ENCODE measurements at places on chromosomes 12 and 14. TPM values are rescaled to one million over a fixed set of nuclear protein-coding genes. Genes with fewer than 3 reads are reported as not detected.

DNA sequence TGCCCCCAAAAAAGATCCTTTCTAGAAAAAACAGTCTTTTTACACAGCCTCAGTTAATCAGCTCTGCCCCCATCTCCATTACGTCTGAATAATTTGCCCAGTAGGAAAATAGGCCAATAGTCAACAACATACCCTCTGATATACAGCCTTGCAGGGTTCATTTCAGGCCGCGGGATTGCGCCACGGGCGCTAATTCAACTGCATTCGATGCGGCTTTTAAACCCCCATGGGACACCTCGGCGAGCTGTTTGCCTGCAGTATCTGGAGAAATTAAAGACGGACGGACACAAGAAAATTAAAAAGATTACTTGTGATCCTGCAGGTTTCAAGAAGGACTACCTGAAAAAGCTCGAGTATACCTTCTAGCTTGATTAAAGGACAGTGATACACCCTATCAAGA, 36.1 kb downstream of the ERP29 start:
- DNase-seq: no peak

- DNase-seq: no peak
Observed at GRCh38 chr12:49887091-49887490, 16.6 kb downstream of the FAIM2 start.

- no peak for DNase-seq
Observed at GRCh38 chr14:99380402-99380801, 100.3 kb downstream of the SETD3 start.

GRCh38 chr12:101740980-101741379, 1.7 kb upstream of the SYCP3 start:
- no peak for DNase-seq

DNA sequence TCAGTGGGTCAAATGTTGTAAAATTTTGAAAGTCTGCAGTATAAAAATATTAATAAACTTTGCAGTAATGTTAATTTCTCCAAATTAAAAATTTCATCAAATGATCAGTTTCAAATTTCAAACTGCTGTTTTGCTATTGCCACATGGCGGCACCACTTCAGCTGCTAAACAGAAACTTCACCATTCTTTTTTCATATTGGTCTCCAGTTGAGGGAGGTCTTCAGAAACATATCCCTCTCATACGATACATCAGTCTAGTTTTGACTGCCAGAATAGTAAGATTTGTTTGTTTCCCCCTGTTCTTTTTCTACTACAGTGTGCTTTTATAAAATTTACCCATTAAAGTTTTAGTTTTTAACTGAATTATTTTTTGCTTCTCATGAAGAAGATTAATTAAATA, 4.2 kb upstream of the TRHDE start:
- DNase-seq: no peak

DNA sequence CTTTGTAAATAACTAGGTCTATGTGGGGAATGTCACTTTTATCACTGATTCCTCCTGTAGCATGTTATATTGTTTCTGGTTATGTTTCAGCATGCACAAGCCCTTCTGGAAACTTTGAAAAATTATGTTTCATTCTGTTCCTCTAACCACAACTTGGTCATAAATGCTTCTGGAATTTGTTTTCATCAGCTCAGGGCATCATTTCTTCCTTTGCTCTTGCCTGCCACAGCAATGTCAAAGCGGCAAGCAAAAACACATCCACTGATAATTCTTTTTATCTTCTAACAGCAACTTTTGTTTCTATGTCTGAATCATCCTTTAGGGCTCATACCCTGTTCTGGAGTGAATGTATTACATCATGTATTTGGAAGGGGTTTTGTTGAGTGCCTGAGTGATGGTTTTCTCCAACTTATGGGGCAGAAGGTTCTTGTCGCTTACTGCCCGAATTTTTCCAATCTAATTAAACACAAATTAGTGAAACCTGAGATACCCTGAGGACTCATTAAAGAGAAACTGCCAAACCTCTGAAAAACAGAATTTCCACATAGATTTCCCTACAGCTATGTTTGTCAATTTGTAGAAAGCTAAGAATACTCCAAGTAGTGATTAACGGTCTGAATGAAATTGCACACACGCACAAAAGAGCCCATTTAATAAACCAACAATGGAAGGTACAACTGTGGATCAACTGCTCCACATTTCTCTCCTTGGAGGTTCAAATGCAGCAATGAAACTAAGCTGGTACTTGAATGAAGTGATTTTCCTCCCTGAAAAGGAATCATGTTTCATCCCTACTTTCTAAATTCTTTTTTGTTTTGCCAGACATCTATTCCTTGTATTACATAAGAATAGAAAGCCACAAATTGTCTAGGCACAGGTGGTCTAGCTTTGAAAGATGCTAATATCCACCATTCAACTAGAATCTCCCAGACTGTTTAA, 173.5 kb upstream of the KRR1 start:
- DNase-seq: no peak

GRCh38 chr12:127542391-127542790, 724.6 kb upstream of the TMEM132C start:
- no peak for DNase-seq

DNA sequence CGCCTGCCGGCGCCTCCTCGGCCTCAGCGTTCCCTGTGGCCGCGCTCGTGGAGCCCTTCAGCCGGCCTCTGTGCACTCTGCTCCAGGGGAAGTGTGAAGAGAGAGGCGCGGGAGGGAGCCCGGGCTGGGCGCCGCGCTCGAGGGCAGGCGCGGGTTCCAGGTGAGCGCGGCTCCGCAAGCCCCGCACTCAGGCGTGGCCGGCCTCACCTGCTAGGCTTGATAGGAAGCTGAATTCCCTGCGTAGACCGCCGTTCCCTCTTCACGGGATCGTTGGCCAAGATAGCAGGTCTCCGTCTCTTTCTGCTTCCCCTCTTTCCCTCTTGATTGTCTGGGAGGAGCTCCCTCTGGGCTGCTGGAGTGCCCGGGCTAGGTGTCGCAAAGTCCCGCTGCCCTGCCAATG, 89.7 kb downstream of the ASCL4 start:
- DNase-seq: no peak

PDZRN4 gene
- total RNA-seq: 0.14 TPM

COCH gene
- 0.60 TPM for total RNA-seq

OXA1L gene
- 182 TPM for total RNA-seq

IL22 gene
- not detected for total RNA-seq

CLEC9A gene
- total RNA-seq: not detected

VWF gene
- 250 TPM for total RNA-seq
